NCI-H69 (cell line): ENCODE measurements at places on chromosomes 1 and 21.
A peak's percentile ranks its signal among the peaks of the same experiment; 100 is the strongest.

DNA sequence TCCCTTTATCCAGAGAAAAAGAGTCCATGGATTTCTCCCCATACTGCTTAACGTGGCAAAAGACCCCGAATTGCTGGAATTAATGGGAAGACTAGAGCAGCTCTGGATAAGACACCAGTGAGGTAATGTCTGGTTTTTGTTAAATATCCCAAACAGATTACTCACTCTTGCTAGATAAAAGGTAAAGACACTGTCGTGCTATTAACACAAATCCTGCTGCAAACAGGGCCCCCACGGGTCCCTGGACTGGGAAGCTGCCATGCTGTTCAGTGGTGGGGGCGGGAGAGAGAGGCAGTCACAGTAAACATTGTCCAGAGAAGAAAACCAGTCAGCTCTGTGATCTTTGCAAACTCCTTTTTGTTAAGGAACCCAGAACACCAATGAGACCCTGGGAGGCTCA, 15.2 kb upstream of the SRP9 start:
- DNase-seq: peak; percentile 50

DNA sequence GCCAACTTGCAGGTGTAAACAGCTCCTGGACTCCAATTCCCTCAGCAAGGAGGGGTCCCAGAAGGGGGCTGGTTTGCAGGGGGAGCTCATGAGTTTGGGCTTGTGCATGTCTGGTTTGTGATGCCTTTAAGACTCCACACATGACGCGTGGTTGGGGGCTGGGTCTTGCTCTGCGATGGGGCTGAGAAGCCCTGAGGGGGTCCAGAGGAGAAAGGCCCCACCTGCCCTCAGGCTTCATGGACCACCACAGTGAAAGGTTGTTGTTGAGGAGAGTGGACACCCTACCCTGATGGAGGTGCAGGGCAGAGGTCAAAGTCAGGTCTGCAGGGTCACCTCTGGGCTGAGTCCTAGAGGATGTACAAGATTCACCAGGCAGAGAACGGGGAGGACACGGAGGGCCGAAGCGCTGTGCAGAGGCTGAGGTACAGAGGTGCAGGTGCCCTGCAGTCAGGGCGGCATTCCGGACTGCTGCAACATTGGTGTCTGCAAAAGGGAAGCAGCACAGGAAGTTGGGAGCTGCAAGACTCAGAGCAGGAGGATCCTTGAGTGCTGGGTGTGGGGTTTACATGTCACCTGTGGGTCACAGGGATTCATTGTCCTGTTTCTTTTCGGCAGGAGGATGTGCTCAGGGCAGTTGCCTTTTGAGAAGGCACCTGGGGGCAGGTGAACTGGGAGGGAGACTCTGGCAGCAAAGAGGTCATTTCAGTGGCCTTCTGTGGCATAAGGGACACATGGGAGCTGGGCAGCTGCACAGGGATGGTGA, 399.4 kb downstream of the PTPRU start:
- DNase-seq: no peak

DNA sequence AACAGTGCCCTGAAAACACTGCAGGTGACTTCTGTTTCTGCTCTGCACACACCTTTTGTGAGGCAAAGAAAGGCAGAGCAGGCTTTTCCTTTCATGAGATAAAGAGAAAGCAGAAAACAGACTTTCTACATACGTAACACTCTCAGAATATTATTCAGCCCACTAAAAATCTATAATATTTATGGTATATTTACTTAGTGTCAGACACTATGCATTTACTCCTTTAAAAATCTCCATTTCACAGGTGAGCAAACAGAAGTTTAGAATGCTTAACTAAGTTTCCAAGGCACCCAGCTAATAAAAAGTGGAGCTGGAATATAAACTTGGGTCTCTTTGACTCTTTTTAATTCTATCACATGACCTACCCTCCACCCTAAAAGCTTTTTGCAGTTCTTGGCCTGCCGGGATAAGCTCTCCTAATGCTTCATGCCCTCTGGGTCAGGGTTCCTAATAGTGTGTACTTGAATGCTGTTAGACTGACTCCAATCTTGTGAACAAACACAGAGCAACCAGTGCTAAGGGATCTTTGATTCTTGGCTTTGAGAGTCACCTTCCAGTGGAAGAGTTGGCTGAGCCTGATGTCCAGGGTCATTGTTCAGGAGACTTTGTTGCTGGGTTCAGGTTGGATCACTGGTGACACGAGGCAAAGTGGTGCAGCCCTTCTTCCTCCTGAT, 27.2 kb downstream of the PROK1 start:
- DNase-seq: no peak

- DNase-seq: no peak
Observed at GRCh38 chr1:57615956-57616355, 192.1 kb upstream of the DAB1 start.

GRCh38 chr1:115138973-115139372, 49.7 kb upstream of the TSPAN2 start:
- peak; percentile 59 for DNase-seq

DNA sequence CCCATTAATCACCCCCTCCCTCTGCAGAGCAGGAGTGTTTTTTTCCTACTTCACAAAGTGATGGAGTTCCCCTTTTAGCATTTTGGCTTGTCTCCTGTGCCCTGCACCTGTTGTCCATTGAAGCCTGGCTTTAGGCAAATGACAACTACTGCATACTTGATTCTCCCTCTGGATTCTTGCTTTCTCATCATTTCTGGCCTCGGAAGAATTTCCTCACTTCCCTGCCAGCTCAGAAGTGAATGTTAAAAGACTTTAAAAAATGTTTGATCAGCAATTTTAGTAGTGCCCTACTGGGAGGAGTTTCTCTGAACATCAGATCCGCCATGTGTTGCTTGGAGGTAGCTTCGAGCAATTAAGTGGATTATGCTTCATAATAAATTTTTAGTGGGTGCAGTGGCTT, 28.1 kb downstream of the RCOR3 start:
- DNase-seq: no peak

- no peak for DNase-seq
Observed at GRCh38 chr1:241203817-241204216, 153.2 kb downstream of the RGS7 start.

DNA sequence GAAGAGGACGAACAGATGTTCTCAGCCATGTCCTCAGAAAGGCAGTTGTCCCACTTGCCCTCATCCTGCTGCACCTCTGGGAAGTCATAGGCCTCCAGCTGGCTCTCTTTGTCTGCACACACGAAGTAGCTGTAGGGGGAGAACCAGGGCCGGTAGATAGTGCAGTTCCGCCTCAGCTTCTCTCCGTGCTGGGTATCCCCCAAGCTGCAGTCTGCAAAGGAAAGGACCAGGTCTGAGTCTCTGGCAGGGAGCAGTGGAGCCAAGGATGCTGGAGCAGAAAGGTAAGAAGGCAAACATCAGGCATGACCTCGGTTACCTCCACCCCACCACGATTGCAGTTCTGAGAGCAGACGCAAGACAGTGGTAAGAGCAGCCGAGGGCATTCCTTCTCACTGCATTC, 2.2 kb downstream of the SPATA46 start:
- DNase-seq: no peak

DNA sequence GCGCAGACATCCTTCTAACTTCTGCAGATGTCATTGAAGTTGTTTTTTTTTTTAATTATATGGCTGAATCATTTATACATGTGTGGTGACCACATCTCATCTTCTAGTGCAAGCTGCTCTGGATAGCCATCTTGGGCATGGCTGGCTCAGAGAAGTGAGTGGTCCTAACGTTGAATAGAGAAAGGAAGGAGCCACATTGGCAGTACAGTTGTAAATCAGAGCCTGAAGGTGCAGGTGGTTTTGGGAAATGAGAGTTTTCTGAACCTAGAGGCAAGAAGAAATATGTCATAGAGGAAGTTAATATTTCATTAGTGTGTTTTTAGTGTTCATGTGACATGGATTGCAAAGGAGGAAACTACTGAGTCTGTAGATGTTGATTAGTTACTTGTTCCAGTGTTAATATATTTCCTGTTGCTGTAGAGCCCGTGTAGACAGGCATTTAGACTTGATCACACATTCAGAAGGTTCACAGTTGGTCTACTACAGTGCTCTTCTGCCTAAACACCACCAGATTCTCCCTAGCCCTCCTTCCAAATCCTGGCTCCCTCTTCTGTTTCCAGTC, 163.7 kb downstream of the ROR1 start:
- DNase-seq: no peak

DNA sequence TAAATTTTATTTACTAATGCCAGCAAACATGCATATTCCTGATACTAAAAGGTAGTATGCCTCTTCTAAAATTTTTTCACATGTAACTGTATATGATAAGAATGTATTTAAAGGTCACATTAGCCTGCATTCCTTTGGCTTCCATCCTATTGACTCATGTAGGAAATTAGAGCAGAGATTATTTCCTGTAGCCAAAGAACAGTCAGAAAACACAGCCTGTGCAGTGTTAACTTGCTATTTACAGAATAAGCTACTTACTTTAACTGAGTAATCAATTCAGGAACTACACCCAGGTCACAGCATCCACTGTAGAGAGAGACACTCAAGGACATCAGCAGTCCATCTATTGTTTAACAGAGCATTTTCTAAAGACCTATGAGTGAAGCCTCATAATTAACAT, 154.5 kb upstream of the ADGRL4 start:
- DNase-seq: no peak

DNA sequence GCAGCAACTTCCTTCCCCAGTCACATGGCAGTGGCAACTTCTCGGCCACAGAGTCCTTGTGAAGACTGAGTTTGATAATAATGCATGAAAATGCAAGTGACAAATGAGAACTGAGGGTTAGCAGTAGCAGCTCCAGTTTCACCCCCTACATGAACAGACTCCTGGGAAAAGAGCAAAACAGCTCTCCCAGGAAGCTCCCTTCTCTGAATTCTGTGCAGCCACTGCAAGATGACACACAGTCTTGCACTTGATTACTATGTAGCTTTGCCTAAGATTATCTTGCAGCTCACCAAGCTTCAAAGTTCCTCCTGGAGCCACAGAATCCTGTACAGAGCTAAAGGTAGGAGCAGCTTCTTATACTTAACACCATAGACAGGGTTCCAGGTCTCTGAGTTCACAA, 4.7 kb downstream of the PGBD5 start:
- no peak for DNase-seq

DNA sequence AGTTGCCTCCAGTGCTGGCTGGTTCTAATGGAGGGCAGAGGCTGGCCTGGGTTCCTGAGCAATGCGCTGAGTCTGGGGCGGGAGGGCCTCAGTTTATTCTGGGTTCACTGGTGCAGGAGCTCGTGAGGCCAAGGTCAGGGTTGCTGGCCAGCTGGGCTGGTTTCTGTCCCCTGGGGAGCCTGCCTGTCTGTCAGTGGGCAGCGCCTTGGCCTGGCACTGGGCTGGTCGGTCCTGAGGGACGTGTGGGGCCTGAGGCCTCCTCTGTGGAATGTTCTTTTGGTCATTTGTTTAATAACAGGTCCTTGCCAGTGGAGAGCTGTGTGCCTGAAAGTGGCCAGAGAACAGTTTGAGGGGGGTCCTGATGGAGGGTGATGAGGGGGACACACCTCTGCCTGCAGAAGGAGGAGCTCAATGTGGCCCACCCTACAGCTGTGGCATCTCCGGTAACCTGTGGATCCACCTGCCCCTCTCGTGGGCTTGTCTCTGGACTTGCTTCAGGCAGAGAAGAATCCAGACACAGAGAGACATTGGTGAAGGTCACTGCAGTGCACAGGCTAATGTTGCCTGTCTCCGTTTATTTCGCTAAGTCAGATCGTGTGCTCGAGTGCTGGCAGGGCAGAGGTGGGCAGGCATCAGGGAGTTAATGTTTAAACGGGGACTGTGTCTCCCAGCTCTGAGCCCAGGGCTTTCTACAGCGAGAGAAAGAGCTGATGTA, 34.6 kb downstream of the COQ8A start:
- DNase-seq: no peak

DNA sequence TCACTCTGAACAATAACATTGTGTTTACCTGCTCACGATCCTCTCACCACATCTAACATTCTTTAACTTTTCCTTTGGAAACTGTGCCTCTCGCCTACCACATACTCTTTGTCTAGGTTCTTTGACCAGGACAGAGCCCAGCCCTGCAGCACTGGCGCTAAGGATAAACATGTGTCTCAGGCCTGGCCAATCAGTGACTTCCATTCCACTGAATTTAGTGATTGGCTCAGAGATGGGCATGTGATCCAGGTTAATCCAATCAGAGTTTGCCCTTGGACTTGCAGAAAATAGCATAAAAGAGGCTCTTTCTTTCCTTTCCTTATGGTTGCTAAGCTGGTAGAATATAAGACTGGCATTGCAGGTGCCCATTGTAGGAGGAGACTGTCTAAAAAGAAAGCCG, 605.7 kb downstream of the MATN1 start:
- no peak for DNase-seq

DNA sequence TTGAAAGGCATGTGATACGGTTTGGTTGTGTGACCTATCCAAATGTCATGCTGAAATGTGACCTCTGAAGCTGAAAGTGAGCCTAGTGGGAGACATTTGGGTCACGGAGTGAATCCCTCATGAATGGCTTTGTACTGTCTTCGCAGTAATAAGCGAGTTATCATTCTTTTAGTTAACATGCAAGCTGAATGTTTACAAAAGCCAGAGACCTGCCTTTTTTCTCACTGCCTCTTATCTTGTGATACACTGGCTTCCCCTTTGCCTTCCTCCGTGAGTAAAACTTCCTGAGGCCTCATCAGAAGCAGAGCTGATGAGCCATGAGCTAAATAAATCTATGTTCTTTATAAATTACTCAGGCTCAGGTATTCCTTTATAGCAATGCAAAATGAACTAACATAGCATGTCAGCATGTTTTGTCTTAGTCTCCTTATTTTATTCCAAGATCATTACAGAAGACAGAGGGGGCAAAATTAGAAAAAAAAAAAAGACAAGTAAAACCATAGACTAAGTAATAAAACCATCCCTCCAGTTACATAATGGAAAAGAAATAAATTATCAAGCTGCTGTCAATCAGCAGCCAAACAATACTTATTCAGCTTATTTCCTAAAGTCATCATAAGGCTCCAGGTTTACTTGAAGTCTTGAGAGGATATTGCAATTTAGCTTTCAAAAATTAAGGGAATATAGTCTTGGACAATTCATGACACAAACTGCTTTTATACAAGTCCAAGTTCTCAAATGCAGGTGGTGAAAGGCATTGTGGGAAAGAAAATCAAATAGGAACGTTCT, 12.1 kb downstream of the RGS18 start:
- DNase-seq: no peak

GRCh38 chr1:185453496-185454192, 136.6 kb upstream of the IVNS1ABP start:
- DNase-seq: no peak

DNA sequence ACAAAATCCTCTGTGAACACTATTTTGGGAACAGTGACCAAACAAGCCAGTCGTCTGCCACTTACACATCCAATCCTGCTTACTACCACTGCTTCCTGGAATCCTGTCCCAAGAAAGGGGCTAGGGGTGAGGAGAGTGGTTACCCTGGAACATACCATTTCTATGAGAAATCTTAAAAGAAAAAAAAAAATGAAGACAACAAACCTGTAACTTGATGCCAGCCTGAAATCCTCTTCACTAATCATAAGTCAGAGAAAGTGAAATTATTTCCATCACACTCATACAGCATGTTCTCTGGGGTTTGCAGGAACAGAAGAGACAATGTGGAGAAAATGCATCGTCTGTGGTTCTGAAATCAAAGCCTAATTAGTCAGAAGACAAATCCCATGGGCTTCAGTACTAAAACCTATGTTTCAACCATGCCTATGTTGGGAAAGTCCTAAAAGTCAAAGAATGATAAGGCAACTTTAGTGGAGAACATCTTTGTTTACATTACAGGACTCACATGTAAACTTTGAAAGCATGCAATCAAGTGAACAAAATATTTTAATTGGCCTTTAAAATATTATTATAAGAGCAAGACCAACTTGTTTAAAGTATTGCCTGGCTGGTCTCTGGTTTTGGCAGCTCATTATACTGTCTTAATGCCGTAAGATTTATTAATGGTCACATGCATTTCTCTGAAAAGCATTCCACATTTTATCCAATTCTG, 220.7 kb downstream of the LTN1 start:
- peak; percentile 4 for DNase-seq
